ENCODE measurements at places on chromosomes 6 and 20. TPM values are rescaled to one million over a fixed set of nuclear protein-coding genes. Genes with fewer than 3 reads are reported as not detected.

The ACOT8 gene
- 36.0 TPM for total RNA-seq

The NRN1 gene
- total RNA-seq: not detected

The ZSCAN23 gene
- total RNA-seq: 7.4 TPM

The CST4 gene
- not detected for total RNA-seq

The C4B gene
- 0.49 TPM for total RNA-seq

The SRMS gene
- total RNA-seq: not detected

The THEMIS gene
- total RNA-seq: not detected

The SIRPD gene
- not detected for total RNA-seq

The TRIM40 gene
- total RNA-seq: not detected

The DNAAF9 gene
- 13.1 TPM for total RNA-seq

The SPEF1 gene
- 0.76 TPM for total RNA-seq

The FLRT3 gene
- 2.1 TPM for total RNA-seq

The SMIM28 gene
- total RNA-seq: not detected

The HLA-DMA gene
- total RNA-seq: 1.8 TPM

The PSORS1C2 gene
- not detected for total RNA-seq

The LY6G5C gene
- not detected for total RNA-seq

The C6orf15 gene
- total RNA-seq: 0.13 TPM

The ZNF217 gene
- 23.3 TPM for total RNA-seq
